ENCODE measurements at places on chromosomes 5 and 9.
A peak's percentile ranks its signal among the peaks of the same experiment; 100 is the strongest.

DNA sequence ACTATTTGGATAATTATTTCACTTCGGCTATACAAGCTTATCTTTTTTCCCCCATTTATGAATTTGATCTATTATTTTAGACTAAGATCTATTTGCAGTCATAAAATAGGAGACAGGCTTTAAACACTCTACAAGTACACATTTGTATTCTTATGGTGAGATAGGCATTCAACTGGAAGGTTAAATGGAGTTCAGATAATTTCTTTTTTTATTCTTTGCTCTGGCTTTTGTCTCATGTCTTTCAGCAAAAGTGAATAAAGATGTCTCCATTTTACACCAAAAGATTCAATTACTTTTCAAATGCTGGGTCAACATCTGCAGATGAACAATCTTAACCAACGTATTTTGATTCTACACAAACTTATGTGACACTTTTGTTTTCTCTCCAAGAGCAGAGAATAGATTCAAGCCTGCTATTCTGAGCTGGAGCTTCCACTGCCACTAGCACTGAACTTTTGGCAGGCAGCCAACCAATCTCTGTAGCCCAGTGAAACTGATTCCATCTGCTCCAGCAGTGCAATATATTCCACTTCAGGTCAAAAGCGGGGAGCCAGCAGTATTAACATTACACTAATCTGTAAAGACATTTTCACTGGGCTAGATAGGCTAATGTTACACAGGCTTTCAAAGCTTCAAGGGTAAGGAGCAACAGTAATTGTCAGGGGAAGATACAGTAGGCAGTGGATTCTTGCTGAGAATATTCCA is 452.0 kb upstream of the ZNF608 start:
- peak; percentile 93 for DNase-seq

DNA sequence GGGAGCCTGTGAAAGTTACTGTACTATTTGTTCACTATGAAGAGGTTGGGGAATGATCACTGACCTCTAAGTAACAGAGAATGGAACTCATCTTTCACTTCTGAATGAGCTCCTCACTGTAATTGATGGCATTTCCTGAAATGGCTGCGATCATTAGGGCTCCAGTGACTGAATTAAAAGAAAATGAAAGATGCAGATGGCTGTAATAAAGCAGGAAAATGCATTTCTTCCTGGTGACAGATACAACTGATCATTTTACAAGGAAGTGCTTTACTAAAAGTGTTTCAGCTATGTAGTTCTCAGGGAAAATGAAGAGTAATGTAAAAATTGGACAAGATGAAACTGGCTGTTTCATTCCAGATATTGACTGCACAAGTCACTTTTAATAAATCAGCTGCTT is 1200.6 kb upstream of the NUDT12 start:
- DNase-seq = no peak

GRCh38 chr5:92956886-92957285 is 624.1 kb downstream of the NR2F1-AS1 start:
- no peak for DNase-seq

DNA sequence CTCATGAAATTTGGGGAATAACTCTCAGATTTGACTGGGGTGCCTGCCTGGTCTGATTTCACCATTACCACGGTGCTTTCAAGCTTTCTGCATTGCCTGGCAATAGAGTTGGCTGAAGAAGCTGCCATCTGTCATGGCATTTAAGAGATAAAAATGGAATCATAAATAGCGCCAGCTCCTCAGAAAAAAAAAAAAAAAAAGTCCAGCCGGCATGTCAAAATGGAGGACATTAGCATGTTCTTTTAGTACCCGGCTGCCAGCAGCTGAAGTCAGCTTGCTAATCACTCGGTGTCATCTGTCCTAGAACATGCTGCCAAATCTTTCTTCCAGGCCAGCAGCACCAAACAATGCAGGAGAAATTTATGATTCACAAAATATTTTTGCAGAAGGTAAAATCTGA is 57.7 kb upstream of the CER1 start:
- no peak for DNase-seq

- DNase-seq = no peak
Measured at GRCh38 chr5:111326551-111326950, 102.4 kb downstream of the CAMK4 start.

DNA sequence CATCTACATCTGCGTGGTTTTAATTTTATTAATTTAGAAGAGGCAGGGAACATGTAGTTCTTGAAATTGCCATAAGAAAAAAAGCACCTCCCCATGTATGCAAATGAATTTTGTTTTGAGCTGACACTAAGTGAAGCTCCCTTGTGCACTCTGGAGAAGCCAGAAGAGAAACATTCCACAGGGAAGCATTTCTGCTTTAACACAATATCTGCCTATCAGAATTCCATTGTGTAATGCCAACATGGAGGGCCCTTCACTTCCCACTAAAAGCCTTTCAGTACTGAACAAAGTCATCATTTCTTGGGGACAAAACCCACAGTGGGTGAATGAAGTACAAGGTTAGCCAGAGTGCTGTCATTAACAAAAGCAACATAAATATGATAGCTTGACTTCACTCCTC is 59.7 kb downstream of the PRELID2 start:
- DNase-seq = no peak

All from NCI-H187 (cell line).